ENCODE measurements at places on chromosomes 7 and 10. TPM values are rescaled to one million over a fixed set of nuclear protein-coding genes. Genes with fewer than 3 reads are reported as not detected.

Gene MINDY4
- 3.8 TPM for total RNA-seq

Gene FGFBP3
- total RNA-seq: 0.22 TPM

Gene PTF1A
- total RNA-seq: not detected

GRCh38 chr10:121828045-121828444 lies 99.8 kb downstream of the ATE1 start:
- DNase-seq: no peak

- DNase-seq: peak; percentile 47
These were observed 157.3 kb downstream of the TMEM178B start for GRCh38 chr7:141231018-141231792.

DNA sequence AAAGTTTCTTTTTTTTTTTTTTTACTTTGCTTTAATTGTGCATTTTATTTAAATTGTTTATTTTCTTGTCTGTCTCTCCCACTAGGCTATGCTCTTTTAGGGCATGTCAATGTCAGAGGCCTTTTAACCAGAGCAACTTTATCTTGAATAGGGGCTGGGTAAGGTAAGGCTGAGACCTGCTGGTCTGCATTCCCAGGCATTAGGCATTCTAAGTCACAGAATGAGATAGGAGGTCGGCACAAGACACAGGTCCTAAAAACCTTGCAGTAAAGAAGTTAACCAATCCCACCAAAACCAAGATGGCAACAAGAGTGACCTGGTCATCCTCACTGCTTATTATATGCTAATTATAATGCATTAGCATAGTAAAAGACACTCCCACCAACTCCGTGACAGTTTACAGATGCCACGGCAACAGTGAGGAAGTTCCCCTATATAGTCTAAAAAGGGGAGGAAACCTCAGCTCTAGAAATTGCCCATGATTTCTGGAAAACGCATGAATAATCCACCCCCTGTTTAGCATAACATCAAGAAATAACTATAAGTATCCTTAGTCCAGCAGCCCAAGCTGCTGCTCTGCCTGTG lies 47.0 kb upstream of the FRMD4A start:
- no peak for DNase-seq

- no peak for DNase-seq
These were observed 67.7 kb downstream of the FOXL3 start for GRCh38 chr7:357531-358209.

GRCh38 chr7:152556013-152556755 lies 119.8 kb downstream of the XRCC2 start:
- DNase-seq: no peak

DNA sequence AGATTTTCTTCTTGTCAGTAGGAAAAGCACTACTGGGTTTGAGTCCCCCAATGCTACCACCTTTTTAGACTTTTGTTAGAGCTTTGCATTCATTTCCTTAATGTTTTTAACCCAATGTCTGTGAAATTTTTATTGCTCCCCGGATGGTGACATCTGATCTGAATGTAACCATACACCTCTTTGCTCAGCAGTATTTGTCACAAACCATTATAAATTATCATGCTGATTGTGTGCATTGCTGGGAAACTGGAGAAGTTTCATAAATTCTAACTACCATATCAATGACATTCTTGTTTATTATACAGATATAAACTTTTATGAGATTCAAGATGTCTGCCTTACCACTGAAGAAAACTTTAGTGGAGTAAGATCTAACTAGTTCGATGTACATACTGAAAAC lies 8.5 kb downstream of the NRP1 start:
- no peak for DNase-seq
